ENCODE measurements at places on chromosomes 6 and 20.

- DNase-seq = no peak
These were observed 34.2 kb downstream of the STX7 start for GRCh38 chr6:132478674-132479073.

DNA sequence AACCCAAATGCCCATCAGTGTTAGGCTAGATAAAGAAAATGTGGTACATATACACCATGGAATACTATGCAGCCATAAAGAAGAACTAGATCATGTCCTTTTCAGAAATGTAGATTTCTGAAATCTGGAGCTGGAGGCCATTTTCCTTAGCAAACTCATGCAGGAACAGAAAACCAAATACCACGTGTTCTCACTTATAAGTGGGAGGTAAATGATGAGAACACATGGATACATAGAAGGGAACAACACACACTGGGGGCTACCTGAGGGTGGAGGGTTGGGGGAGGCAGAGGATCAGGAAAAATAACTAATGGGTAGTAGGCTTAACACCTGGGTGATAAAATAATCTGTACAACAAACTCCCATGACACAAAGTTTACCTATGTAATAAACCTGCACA is 188.9 kb upstream of the PRND start:
- no peak for DNase-seq

- no peak for DNase-seq
These were observed 366.2 kb downstream of the TFAP2A start for GRCh38 chr6:10048370-10049297.

DNA sequence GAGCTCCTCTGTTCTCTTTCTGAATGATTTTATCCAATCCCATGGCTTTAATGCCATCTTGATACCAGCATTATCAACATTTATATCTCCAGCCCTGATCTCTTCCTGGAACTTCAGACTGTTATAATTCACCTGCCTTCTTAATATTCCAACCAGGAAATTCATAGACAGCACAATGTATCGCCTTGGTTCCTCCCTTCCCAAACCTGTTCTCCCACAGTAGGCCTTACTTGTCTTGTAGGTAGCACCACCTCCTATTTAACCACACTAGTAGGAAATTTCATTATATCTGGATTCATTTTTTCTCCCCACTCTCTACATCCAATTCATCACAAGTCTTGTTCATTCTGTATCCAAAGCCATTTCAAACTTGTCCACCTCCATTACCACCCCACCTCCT is 106.3 kb upstream of the SHLD1 start:
- DNase-seq = no peak

GRCh38 chr6:72132427-72132826 is 246.1 kb downstream of the RIMS1 start:
- DNase-seq = no peak

- no peak for DNase-seq
These were observed 40.5 kb downstream of the SNAI1 start for GRCh38 chr20:50023116-50023805.

DNA sequence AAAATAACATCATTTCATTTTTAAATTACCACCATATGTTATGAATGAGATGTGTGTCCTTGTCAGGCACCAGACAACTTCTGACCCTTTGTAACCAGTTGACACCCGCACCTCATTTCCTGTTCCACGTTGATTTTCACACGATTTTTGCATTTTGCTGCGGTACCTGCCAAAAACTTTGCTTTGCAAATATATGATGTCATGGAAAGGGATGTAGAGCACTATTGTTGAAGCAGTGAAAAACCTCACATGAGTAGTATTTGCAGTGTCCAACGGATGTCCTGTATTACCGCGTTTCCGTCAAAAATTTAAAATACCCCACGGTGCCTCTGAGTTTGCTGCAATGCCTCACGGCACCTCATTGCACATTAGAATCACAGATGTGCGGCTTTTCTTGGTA is 115.6 kb downstream of the MTHFD1L start:
- DNase-seq = no peak

- no peak for DNase-seq
These were observed 78.3 kb downstream of the PHIP start for GRCh38 chr6:78999737-79000136.

- DNase-seq = no peak
These were observed 107.5 kb upstream of the TBX18 start for GRCh38 chr6:84871925-84872324.

- DNase-seq = no peak
These were observed 21.2 kb upstream of the ASXL1 start for GRCh38 chr20:32336918-32337347.

GRCh38 chr6:9485992-9486391 is 928.9 kb downstream of the TFAP2A start:
- no peak for DNase-seq

DNA sequence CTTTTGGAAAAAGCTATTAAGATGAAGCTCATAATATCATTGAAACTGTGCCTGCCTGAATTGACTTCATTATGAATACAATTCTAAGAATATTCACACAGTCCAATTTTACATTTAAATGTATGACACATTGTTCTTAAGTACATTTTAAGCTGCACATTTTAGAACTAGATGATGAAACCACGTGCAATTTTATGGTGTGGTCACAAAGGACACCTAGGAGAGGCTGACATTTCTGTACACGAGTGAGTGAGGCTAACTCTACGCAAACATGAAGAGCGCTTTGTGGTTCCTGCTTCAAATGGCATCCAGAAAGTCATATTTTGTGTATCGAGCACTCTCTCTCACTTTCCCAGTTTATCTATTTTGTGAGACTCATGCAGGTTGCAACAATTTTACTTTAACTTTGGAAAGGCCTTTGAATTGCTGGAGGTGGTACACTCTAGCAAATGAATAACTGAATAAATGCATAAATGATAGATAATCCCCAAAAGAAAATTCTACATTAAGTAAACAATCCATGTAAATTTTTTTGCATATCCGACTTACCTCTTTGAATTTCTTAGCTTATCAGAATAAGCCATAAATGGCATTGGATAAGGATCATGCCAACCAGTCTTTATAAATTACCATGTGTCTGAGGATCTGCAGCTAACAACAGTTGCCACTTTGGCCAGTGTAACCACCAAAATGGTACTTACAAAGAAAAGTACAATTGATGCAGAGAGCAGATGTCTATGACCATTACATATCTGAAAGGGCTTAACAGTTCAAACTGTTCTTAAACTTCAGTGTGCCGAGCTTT is 97.3 kb downstream of the NRSN1 start:
- no peak for DNase-seq

DNA sequence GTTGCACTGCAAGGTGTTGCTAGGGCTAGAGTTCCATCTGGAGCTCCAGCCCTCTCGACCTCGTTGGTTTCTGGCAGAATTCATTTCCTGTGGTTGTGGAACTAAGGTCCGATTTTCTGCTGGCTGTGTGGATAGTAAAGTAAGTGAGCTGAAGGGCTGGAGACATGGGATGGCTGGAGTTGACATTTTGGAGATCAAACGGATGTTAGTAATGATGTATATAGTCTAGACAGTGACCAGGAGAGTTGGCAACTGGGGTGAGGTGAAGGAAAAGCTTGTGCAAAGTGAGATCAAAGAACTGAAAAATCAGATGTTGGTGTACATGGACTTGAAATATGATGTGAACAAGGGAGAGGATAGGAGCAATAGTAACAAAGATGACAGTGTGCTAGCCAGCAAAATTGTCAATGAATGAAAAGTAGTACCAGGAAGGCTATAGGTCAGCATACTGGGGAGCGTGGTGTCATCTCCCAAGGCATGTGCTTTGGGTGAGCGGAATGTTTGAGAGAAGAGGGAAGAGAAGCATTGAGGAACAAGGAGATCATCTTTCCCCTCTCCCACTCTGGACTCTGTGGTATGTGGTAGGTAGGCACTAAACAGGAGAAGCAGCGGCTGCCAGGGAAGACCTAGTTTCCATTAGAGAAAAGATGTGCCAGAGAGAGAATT is 7.8 kb downstream of the QRSL1 start:
- DNase-seq = no peak

GRCh38 chr6:51513891-51514747 is 573.3 kb downstream of the PKHD1 start:
- DNase-seq = no peak

DNA sequence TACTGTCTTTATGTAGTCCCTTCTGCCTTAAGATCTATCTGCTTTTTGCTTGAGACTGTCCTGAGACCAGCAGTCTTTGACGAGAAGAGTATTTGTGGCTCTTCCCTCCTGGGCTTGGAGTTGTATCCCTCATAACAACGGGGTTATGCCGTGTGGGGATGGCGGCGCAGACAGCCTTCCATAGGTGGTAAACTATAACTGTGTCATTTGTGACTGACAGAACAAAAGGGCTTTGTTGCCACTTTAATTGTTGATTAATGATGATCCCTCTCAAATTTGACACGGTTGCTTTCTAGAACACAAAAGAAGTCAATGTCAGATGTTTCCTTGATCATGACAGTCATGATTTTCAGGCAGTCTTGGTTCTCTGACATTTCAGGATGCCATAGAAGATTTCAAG is 196.6 kb downstream of the JARID2 start:
- DNase-seq = no peak

Measured in activated CD4-positive, alpha-beta T cell treated with anti-CD3 and anti-CD28 coated beads, Interleukin-2, amount 50 U/mL, for 4 hours (primary cell).